ENCODE measurements at places on chromosomes 6 and 20.

DNA sequence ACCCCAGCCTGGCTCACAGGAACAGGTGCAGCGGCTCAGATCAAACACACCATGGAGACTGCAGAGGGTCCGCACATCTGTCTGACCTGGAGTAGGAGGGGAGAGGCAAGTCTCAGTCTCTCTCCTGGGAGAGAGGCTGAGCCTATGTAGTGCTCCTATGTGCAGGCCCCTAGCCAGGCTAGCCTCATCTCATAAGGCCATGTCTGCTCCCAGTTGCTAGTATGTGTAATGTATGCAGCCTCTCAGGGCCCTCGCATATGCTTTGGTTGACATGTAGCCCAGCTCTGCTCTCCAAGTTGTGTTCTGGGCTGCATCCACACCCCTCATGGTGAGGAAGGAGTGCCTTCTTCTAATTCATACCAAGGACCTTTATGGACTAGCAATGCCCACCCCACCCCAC lies 11.8 kb downstream of the TNXB start:
- no peak for DNase-seq

DNA sequence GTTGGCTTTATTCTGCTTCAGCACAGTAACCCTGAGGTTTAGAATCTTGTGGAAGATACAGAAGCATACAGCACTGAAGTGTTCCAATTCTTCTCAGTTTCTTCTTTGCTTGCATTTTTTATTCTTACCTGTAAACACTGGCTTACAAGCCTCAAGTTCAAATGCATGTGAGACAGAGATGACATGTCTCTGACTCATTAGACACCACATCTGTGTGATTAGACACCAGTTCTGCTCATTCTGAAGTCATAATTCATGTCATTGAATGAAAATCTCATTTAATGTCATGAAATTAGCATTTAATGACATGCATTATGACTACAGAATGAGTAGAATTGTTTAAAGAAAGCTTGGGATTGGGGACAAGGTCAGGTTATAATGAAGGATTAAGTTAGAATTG lies 5.8 kb downstream of the GZF1 start:
- DNase-seq = no peak

- DNase-seq = peak; percentile 21
These were observed 2.3 kb upstream of the LYRM2 start for GRCh38 chr6:89640804-89641203.

DNA sequence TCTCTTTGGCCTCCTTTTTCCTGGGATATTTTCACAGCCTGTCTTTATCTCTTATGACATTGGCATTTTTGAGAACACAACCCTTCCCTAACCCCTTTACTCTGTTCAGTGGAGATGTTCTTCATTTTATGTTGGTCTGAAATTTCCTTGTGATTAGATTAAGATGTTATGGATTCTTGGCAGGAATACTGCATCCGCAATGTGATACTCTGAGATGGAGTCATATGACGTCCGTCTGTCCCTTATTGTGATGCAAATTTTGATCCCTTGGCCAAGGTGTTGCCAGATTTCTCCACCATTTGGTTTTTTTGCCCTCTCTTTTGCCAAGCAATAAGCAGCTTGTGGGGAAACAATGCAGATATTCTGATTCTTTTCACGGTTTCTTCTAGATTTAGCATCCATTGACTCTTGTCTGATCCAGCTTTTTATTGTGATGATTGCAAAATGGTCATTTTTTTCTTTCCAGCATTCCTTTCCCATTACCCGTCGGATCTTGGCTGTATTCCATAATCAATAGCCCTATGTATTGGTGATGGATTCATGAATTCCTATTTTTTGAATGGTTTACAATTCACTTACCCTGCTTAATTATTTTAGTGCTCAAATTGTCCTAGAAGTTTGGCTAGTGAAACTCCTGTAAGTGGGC lies 85.1 kb downstream of the NCOA3 start:
- no peak for DNase-seq

All from AG08396 (cell line).